Stimulated activated CD4-positive, alpha-beta T cell treated with anti-CD3 and anti-CD28 coated beads, Interleukin-1b, Interleukin-23, amount 100 ng/mL, for 24 hours (primary cell): ENCODE measurements at places on chromosomes 6 and 20.

- DNase-seq, result no peak
These were observed 123.3 kb downstream of the INSM1 start for GRCh38 chr20:20491110-20491783.

GRCh38 chr6:2725999-2726567 is 24.6 kb downstream of the MYLK4 start:
- no peak for DNase-seq

DNA sequence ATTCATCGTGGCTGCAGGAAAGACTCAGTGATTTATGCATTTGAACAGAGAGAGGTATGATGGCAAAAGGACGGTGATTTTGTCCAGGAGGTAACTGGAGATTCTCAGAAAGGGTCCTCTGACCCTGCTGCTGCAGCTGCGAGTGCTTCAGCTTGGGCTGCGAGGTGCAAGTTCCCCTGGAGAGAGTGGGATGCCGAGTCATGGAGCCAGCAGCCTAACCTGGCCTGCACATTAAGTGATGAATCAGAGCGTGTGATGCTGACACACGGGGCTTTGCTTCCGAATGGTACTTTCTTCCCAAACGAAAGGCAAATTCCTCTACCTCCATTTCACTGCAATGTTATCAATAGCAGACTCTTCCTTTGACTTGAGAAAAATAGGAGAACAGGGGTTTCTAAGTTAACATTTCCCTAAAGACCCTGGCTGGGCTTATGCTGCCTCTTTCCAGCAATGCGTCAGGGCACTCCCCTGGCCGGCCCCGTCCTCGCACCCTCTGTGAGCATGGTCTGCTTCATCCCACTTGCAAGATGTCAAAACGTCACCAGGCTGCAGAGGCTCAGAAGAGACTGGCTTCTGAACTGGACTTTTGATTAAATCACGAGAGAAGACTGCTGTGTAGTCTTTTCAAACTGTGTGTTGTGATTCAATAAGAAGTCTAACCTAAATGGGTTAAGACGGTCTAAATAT is 628.0 kb upstream of the AGPAT4 start:
- no peak for DNase-seq

- DNase-seq, result no peak
These were observed 84.2 kb upstream of the MARCKS start for GRCh38 chr6:113772961-113773360.

DNA sequence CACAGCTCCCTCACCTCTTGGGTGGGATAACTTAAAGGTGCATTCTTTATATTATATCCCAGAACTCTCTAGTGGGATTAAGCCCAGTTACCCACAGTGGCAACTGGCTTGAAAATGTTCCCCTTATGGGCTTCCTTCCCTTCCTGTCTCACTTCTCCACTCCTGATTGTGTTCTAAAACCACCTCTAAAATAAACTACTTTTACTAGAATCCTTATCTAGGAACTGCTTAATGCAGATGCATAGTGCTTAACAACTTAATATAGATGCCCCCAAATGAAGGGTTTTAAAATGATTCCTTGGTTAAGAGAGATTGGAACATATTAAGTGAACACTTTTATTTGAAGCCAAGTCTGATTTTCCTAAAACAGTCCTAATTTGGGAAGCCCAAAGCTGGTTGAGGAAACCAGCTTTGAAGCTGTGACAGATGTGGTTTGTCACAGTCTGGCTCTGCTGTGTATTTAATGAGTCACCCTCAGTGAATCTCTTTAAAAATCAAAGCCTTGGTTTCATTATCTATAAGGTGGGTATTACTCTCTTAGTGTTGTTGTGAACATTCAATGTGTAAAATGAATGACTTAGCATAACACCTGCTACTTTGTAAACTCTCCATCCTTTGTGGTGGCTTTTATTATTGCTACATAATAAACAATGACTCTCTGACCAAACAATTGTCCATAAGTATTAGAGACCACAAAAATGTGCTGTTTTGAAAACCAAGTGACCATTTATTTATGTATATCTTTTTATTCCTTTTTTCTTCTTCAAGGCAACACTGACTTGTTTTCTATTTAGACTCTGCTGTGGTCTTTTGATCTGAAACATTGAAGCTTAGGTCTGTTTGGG is 24.4 kb downstream of the PLCB1 start:
- DNase-seq, result no peak

DNA sequence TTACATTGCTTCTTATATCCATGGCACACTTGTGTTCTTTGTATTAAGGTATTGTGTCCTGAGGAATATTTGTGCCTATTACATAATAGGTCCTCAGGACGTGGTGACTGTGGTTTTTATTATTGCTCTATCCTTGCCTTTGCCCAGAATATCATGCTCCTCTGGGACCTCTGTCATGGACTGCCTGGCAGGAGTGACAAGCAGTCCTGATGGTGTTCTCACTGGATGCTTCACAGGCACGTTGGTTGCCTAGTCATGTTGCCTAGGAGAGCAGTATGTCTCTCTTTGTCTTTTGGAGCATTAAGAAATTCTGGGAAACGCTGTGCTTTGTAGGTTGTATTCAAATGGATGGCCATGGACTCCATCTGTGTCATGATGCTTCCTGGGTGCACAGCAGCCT is 24.7 kb upstream of the MROH8 start:
- no peak for DNase-seq

DNA sequence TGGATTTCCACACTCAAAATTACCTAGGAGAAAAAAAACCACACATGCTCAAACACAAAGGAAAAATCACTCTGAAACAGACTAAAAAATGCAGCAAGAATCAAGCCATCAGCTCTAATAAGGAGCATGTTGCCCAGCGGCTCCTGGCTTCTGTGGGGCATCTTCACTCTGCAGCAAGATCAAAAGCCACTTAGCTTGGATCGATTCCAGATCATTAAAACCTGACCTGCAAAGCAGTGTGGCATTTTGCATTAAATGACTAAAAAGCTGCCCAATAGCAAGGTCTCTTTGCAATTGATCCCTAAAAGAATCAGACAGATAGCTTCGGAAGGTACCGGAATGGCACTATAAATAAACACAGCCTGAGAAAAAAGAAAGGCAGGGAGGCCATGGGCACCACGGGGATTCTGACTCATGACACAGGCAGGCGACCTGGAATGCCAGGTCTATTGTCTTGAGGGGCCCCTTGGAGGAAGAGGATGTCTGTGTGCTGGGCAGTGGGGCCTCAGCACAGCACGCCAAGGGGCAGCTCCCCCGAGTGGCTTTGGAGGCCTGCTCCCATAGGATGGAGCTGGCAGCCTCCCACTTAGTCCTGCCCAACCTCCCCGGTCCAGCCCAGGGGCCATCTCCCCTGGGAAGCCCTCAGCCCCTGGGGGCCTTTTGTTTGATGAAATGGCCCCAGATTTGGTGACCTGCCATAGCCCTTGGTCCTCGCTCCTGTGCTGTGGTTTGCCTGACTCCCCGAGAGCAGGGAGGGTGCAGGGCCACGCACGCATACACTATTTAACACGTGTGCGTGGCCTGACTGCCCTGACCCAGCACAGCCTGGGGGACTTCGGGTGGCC is 7.6 kb downstream of the LEMD2 start:
- DNase-seq, result no peak

DNA sequence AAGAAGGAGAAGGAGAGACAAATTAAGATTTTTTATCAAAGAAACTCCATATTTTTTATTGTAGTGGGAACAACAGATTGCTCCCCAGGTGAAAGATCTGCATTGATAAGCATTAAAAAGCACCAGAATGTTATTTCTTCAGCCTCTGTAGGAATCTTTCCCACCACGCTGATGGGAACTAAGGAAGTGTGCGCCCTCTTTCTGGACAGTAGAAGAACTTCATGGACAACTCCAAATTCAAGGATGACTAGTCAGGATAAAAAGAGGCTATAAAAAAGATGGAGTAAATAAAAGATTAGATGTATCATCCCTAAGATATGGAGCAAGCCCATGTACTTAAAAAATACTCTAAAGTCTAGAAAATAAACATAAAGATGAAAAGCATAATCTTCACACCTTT is 45.8 kb upstream of the PAK5 start:
- DNase-seq, result no peak

DNA sequence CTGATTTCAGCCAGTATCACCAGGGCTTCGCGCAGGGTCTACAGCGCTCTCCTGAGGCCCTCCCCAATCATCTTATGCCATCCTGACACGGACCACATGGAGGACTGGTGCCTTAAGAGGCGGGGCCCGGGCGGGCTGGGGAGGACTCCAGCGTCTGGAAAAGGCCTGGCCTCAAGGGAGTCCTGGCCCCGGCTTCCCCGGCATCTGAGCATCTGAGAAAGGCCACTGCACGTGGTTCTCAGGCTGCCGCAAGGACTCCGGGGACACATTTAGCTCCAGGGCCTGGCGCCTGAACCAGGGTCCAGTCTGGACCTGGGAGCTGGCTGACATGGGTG is 21.4 kb downstream of the BHLHE23 start:
- no peak for DNase-seq

GRCh38 chr6:136959471-136959891 is 37.4 kb downstream of the SLC35D3 start:
- DNase-seq, result no peak

DNA sequence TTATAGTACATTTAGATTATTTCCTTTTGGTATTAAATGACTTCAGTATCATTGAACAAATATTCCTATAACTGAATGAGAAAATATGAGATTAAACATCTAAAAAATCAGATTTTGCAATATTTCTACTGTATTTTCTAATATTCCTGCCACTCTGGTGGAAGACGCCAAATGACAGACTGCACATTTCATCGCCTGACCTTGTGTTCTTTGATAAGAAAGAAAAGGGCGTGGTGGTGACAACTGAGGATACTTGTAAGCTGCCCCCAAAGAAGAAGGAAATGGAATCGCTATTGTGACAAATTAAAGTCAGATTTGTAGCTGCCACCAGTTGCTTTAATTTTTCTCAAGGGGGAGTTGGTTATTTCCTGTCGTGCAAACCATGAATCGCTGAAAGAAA is 131.3 kb downstream of the MTFR2 start:
- DNase-seq, result no peak

DNA sequence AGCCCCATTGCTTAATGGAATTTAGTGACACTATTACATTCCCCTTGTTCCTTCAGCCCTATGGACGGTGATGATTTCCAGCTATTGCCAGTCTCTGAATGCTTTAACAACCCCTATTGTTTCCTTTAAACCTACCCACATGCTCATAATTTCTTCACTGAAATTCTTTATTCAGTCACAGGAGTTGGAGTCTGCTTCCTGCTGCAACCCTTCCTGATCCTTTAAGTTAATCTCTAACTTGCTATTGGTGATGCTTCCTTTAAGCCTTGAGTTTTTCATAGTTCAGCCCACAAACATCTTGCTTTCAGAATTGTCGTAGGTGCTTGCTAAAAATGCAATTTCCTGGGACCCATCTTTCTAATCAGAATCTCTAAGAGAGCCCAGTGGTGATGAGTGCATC is 66.3 kb upstream of the TNFAIP3 start:
- DNase-seq, result no peak

GRCh38 chr6:12601881-12602280 is 114.7 kb upstream of the PHACTR1 start:
- no peak for DNase-seq

DNA sequence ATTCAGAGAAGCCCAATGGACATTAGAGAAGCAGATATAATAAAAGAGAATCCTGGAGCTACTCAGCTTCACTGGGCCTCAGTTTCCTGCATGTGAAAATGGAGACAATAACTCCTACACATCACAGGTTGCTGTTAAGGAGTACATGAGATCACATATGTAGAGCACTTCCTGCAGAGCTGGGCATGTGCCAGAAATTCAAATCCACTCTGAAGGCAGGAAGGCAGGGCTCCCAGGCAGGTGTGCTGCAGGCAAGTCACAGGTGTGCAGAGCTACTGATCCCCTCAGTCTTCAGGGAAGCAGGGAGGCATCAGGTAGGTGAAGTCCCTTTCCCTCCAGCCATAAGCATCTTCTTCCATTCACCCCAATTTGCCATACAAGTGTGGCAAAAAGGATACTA is 48.0 kb downstream of the DST start:
- no peak for DNase-seq

DNA sequence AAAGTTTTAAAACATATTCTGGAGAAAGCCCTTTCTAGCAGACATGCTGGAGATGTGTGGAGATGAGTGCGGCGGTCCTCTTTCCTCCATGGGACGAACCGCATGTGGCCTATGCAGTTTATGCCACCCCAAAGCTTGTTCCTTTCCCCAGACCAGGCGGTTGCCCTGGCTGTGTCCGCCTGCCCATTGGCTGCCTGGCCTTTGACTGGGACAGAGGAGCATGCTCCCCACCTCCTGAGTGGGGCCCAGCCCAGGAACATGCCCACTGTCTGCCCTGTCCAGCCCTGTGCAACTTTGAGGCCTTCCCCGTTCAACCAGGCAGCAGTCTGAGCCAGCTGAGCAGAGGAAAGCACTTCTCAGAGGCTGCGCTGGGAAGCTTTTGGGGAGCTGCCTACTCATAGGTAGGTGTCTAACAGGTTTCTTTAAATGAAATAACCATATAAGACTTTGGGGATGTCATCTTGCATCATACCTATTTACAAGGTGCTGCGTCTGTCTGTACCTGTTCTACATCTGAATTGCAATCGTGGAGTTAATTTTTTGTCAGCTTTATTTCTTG is 20.6 kb downstream of the FOXC1 start:
- DNase-seq, result no peak

GRCh38 chr6:80366051-80366450 is 259.6 kb downstream of the BCKDHB start:
- DNase-seq, result no peak

DNA sequence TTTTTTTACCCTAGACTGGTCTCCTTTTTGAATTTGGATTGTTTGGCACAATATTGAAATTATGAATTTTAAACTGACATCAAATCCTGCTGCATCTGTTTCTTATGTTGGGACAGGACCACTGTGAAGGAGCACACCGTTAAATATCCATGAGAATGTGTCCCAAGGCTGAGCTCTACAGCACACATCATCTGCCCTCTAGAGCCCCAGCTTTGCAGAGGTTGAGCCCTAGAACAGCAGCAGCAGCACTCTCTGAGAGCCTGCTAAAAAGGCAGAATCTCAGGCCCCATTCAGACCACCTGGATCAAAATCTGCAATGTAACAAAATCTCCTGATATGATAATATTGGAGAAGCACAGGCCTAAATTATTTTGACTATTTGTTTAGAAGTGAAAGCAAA is 192.1 kb upstream of the CCN2 start:
- no peak for DNase-seq

- DNase-seq, result no peak
These were observed 87.1 kb downstream of the PREX1 start for GRCh38 chr20:48740712-48741111.

DNA sequence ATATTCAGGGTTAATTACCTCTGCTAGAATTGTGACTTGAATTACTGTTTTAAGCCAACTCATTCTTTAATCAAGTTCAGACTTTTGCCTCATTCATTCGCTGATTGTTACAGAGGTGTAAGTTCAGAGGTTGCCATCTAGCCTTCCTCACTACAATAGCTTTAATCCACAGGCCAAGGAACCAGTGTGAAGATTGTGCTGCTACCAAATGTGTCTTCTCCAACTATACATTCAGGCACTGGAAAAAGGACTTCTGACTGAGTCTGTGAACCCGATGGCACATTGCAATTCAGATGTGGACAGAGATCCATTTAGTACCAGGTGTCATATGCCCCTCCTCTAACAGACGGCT is 111.2 kb upstream of the ADGRF1 start:
- no peak for DNase-seq

- no peak for DNase-seq
These were observed 11.1 kb downstream of the NRN1 start for GRCh38 chr6:5995658-5995948.
